Mesenteric fat pad (tissue), 1 donor: ENCODE measurements at places on chromosomes 12 and 14.

GRCh38 chr12:56947633-56948456 is 9.6 kb downstream of the RDH16 start:
- no peak for DNase-seq

GRCh38 chr12:59036347-59036746 is 116.0 kb upstream of the LRIG3 start:
- DNase-seq, result no peak

DNA sequence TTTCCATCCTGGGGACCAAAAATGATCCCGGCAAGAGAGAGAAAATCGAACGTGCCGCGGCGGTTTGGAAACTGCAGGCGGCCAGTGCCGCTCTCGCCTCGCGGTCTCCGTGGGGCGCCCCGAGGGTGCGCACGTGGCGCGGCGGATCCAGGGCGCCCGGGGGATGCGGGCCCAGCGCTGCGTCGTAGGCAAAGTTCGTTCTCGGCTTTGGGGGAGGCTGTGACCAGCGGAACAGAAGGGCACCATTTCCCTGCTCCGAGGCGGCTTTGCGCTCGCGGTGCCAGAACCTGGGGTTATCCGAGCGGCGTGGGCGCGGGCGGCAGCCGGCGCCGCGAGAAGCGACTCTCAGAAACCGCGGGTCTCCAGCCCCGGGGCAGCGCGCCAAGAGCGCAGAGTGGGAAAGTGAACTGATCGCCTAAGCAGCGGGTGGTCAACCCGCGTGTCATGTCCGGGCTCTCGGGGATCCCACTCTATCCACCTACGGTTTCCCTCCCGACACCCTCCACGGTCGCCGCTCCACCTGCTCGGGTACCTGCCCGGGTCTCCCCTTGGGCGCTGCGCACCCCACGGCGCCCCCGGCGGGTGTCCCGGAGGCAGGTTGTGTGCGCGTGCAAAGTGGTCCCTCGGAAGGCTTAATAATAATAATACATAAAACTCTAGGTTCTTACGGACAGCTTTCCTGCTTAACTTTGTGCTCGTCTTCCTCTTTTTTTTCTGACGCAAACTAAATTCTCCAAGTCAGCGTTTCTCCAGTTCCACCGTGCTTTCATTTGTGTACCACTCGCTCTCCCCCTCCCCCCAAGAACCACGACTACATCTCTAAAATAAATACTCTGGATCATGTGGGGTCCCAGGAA is 1.2 kb downstream of the ESRRB start:
- DNase-seq, result no peak

GRCh38 chr12:98895086-98895651 is 250.1 kb downstream of the APAF1 start:
- no peak for DNase-seq

DNA sequence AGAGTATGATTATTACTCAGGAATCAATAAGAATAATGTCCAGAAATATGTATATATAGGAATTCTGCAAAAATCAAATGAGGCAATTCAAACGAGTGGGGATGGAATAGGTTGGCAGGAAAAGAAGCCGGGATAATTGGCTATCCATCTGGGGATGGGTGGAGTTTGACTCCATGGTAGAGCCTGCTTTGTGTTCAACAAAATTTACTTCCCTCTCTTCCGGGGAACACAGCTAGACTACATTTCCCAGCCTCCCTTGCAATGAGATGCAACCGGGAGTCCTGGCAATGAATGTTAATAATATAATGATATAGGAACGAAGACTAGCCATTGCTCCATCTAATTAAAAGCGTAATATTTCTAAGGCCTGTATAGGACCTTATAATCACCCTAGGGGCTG is 146.6 kb downstream of the EFCAB11 start:
- no peak for DNase-seq

- DNase-seq, result no peak
These were observed 133.8 kb upstream of the PMCH start for GRCh38 chr12:102331419-102331818.

DNA sequence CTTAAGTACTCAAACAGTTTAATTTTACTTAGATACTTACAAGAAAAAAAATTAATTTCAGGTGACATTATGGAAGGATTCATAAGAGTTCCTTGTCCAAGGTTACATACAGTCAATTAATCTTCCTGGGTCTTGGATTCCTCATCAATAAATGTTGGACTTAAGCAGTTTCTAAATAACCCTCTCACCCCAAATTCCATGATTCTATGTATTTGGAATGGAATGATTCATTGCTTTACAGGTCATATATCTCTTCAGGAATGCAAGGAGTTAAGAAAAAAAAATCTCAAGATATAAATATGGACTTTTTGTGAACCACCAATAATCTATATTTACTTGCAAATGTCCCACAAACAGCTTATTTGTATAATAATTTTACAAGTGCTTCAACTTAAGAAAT is 84.2 kb upstream of the BMP4 start:
- DNase-seq, result no peak

- no peak for DNase-seq
These were observed 4.4 kb upstream of the MYBPC1 start for GRCh38 chr12:101590383-101590782.

DNA sequence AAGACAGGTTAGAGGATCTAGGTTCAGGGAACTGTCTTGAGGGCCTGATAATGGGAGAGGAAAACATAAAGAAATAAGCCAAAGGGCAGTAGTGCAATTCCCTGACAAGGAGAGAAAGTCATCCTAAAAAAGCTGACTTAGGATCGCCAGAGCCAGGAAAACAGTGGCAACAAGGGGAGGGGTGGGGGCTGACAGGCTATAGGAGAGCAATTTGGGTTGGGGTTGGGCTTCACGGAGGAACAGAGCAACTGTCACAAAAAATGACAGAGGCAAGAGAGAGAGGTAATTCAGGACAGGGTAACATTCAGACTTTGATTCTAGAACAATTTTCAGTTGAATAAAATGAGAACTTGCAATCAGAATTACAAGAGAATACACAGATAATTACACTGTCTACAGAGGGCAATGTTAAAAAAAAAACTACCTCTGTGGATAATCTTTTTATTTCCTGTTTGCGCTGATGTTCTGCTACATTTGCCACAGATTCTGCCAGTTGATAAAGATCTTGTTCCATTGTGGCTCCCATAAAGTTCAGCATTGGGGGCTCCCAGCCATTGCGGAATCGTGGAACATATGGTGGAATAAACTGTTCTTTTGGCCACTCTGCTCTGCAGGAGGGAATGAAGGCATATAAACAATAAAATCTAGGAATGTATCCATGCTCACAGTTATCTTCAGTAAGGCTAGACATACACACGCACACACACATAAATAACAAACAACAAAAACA is 138.6 kb downstream of the EPS8 start:
- no peak for DNase-seq

- DNase-seq, result no peak
These were observed 866 bp upstream of the PITPNM2 start for GRCh38 chr12:123151457-123152454.
